ENCODE measurements at places on chromosomes 7 and 10. TPM values are rescaled to one million over a fixed set of nuclear protein-coding genes. Genes with fewer than 3 reads are reported as not detected.

Gene DDX56
- 22.0 TPM for total RNA-seq

Gene LHFPL3
- total RNA-seq, result not detected

Gene SPAM1
- total RNA-seq, result not detected

Gene WDFY4
- 19.8 TPM for total RNA-seq

GRCh38 chr10:23095966-23096801 is 805 bp downstream of the MSRB2 start:
- peak overlapping the region; percentile 75 for H3K4me3 ChIP-seq
- H3K27me3 ChIP-seq, result no peaks in the 10 kb centered on the region
- H3K27ac ChIP-seq, result peak overlapping the region; percentile 97
- no peaks in the 10 kb centered on the region for H3K36me3 ChIP-seq

GRCh38 chr7:85014936-85015660 is 171.8 kb downstream of the SEMA3D start:
- no peak for DNase-seq
- H3K4me3 ChIP-seq, result no peak overlapping the region
- H3K27me3 ChIP-seq, result no peaks in the 10 kb centered on the region
- H3K36me3 ChIP-seq, result no peaks in the 10 kb centered on the region
- H3K27ac ChIP-seq, result no peak overlapping the region

DNA sequence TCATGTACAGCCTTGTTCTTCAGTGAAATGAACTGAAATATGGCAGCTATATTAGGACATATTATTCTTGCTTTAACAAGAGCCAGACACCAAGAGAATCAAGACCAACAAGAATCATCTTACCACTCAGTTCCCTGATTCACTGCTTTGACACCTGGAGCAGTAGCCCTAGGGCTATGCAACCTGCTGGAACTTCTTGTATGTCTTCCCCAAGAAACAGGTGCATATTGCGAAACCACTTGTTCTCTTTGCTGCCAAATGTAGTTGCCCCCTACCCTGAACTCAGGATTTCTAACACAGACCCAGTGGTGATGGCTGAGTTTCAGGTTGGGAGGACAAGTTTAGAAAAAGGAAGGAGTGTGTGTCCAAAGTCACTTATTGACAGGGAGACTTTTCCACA is 46.1 kb downstream of the WIPF3 start:
- no peaks in the 10 kb centered on the region for H3K27me3 ChIP-seq
- no peaks in the 10 kb centered on the region for H3K36me3 ChIP-seq
- no peak overlapping the region for H3K27ac ChIP-seq
- no peak for DNase-seq
- no peak overlapping the region for H3K4me3 ChIP-seq

DNA sequence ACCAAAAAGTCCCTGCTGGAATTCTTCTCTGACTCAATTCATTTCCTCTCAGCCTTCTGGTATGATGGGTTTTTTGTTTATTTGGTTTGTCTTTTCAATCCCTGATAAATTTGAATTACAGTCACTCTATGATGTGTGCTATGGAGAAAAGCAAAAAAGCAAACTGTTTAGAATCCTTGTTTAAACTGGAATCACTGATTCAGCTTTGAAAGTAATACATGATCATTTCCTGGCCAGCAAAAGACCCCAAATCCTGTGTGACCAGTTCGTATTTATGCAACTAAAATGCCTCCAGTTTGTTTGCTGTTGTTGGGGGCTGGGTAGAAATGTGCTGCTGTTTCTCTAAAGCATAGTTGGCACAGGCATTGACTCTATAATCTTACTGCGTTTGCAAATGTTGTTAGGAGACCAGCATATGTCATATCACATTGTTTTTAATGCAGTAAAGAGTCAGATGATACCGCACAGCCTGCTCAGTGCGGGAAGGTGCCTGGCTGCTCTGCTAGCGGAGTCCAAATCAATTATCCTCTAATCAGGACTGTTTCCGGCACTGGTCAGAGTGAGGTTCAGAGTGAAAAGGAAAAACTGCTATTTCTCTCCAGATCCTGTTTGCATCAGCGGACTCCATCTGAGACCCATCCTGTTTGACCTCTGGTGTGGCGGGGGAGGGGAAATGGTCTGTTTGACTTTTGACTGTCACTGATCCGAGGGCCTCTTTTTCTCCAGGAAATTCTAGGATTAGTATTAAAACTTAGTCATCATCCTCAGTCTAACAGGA is 40.6 kb upstream of the ADD3 start:
- H3K4me1 ChIP-seq, result peaks cover 39% of the 10 kb centered on the region
- H3K36me3 ChIP-seq, result no peaks in the 10 kb centered on the region
- H3K27me3 ChIP-seq, result no peaks in the 10 kb centered on the region
- no peak overlapping the region for H3K4me3 ChIP-seq

Gene RBM20
- total RNA-seq, result 87.5 TPM

Gene GBX1
- total RNA-seq, result not detected

Gene PHTF2
- total RNA-seq, result 20.5 TPM

DNA sequence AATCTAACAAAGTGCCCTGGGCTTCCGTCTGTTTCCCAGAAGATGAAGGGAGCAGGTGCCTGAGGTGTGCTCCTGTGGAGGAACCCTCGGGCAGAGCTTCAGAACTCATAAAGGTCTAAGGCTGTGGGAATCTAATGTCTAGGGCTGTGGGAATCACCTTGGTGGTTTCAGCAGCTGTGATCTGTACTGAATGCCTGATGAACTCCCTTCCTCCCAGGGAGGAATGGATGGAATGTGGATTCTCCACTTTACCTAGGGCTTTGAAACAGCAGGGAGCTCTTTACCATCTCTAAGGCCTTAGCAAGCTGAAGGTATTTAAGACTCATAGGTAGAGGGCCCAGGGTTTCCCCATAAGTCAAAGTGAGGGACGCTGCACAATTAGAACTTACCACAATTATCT is 36.0 kb upstream of the SEMA3E start:
- DNase-seq, result no peak
- H3K36me3 ChIP-seq, result no peaks in the 10 kb centered on the region
- H3K4me1 ChIP-seq, result no peaks in the 10 kb centered on the region
- no peak overlapping the region for H3K27ac ChIP-seq

Measured in heart left ventricle (tissue), 16 donors.